ENCODE measurements at places on chromosomes 5 and 9. TPM values are rescaled to one million over a fixed set of nuclear protein-coding genes. Genes with fewer than 3 reads are reported as not detected.
A peak's percentile ranks its signal among the peaks of the same experiment; 100 is the strongest.

The PCDHGA5 gene
- total RNA-seq: 2.0 TPM

The SIT1 gene
- not detected for total RNA-seq

The FOXD4L6 gene
- not detected for total RNA-seq

The LCP2 gene
- not detected for total RNA-seq

The MOB3B gene
- under 0.01 TPM for total RNA-seq

The AMBP gene
- not detected for total RNA-seq

DNA sequence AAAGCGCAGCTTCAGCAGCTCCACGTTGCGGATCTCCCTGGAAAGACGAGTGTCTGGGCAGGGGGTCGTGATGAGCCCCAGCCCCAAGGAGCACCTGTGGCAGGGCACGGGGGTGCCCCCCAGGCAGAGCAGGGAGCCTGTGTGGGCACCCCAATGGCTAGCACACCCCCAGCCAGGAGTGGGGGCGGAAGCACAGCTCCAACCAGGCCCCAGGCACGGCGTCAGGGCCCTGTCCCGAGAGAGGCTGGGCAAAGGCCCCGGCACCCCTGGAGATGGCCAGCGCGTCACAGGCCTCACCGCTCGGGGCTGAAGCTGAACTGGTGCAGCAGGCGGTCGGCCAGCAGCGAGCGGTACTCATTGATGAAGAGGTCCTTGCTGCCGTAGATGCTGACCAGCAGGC, 7.9 kb downstream of the ANAPC2 start:
- no peak for DNase-seq

- DNase-seq: no peak
Measured at GRCh38 chr5:160029540-160030139, 20.7 kb downstream of the TTC1 start.

GRCh38 chr5:26329562-26330189, 708.7 kb downstream of the CDH9 start:
- DNase-seq: no peak

DNA sequence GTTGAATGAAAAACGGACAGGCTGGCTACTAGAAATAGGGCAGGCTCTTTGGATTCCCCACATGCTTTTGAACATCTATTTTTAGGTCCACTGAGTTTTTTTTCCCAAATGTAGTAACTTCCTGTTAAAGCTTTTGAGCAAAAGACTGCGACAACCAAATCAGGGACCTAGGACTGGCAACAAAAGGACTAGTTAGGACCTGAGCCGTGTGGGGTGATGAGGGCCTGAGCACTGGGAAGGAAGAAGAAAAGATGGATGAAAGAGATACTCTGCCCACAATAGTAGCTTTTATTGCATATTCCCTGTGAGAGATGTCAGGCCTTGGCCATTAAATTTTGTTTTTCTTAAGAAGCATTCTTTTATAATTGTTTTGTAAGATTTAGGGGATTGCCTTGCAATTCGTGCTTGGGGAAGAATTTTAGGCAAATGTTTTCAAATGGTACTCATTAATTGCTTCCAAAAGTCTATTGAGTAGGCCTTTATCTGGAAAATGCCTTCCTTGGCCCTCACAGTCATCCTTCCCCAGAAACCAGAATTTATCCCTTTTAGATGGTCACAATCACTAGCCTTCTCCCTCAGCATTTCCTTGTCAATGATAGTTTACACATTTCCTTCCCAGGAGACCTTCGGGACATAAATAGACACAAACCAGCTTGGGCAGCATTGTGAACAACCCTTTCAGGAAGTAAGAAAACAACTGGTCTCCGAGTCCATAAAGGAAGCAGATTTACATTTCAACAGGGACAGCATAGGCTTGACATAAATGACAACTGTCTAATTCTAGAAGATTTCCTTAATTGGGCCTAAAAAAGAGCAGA, 166.5 kb downstream of the RMI1 start:
- no peak for DNase-seq

DNA sequence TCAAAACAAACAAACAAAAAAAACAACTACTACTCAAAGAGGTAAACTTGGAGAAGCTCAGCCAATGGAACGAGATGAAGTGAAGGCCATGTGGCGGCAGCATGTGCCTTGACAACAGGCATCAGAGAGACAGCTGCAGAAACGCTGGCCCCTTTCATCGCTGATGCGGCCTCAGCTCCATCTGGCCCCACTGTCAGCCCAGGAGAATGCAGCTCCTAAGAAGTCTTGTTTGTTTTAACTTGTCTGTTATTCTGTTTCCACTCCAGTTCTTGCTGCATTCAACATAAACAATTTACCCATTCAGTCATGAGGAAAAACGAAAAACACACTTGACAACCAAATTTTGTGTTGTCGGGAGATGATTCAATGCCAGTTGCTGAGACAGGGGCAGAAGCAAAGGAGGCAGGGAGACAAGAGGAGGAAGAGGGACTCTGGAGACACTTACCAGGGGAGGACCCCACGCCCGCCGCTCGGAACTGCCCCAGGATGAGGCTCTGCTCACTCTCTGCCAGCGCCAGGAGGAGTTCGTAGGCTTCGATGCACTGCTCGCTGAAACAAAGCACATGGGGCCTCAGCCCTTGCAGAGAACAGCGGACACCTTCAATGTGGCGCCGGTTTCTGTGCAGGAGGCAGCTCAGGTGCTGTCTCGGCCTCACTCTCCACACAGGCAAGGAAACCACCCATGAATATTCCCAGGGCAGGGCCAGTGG, 91.2 kb downstream of the DCP2 start:
- peak; percentile 94 for DNase-seq

DNA sequence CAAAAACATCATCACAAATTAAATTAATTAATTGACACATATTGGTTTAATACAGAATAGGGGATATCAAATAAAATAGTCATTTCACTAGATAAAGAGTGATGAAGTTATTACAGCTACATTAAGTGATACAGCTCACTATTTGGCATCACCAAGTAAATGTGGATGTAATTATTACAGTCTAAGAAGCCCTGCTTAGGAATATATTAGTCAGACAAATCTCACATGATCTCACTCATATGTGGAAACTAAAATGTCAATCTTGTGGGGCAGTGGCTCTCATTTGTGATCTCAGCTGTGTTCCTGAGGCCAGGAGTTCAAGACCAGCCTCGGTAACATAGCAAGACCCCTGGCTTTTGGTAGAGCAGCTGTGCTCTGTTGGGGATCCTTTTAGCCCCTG, 233.4 kb upstream of the RGMB start:
- DNase-seq: peak; percentile 30

GRCh38 chr9:80922544-80922943, 766.8 kb downstream of the TLE1 start:
- DNase-seq: no peak

DNA sequence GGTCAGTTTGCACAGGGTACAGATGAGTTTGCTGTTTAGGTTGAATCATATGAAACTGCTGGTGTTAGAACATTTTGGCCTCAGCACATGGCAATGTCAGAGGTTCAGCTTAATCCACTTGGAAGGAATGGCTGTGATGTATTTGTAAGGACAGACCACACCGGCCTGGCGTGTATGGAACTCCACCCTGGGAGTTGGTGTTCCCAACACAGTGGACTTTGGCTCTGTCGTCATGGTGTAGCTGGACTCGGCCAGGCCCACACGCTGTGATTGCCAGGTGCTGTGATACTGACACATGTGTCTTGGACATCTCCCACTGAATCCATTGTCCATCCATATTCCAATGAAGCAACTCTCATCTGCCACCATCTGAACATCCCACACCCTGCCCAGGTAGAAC, 90.3 kb downstream of the ZNF618 start:
- DNase-seq: no peak

Measured in IMR-90 (cell line).